ENCODE measurements at places on chromosomes 2 and 18.

DNA sequence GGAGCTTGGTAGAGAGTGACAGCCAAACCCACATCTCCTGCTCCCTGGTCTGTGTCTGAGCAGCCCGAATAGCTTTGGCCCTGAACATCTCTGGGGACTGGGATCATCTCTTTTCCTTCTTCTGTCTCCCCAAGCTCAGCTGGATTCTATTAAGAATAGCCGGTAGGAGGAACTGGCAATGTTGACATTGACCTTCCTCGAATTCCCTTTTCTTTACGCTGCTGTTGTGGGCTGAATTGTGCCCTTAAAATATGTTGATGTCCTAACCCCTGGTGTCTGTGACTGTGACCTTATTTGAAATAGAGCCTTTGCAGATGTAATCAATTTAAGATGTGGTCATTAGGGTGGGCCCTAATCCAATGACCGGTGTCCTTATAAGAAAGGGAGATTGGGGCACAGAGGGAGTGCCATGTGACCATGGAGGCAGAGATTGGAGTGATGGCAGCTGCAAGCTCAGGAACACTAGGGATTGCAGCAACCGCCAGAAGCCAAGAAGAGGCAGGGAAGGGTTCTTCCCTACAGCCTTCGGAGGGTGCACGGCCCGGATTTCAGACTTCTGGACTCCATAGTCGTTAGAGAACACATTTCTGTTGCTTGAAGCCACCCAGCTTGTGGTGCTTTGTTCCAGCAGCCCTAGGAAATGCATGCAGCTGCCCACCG, 5.8 kb upstream of the SFTPB start:
- DNase-seq = no peak

- DNase-seq = no peak
Observed at GRCh38 chr2:60380411-60380810, 173.0 kb downstream of the BCL11A start.

GRCh38 chr2:111116843-111117597, 3.7 kb upstream of the BCL2L11 start:
- DNase-seq = peak; percentile 86

- DNase-seq = peak; percentile 33
Observed at GRCh38 chr2:63051042-63051794, 588 bp downstream of the OTX1 start.

DNA sequence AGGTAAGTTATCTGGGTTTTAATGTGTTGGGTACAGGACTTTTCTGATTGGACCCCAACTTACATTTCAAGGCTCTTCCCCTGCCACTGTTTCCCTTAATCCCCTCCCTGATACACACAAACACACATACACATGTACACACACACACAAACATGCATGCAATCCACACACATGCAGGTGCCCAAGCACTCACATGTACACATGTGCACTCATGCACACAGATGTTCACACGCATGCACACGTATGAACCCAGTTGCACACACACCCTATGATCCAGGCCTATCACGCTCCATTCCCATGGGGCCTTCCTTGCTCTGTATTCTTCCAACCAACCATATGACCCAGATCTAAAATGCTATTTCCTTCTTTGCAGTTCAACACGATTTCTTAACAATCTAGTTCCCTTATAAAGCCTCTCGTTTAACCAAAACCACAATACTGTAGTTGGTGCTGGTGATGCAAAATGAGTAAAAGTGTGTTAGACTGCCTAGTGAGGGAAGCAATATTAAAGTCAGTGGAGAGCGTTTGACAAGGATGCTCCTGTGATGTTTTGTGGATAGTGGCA, 11.1 kb downstream of the SERPINB8 start:
- DNase-seq = peak; percentile 53

GRCh38 chr2:96530474-96531357, 5.8 kb upstream of the ARID5A start:
- DNase-seq = no peak

- peak; percentile 58 for DNase-seq
Observed at GRCh38 chr18:58231930-58232329, 187.9 kb downstream of the NEDD4L start.

GRCh38 chr2:127373362-127374083, 14.3 kb downstream of the MAP3K2 start:
- DNase-seq = no peak

DNA sequence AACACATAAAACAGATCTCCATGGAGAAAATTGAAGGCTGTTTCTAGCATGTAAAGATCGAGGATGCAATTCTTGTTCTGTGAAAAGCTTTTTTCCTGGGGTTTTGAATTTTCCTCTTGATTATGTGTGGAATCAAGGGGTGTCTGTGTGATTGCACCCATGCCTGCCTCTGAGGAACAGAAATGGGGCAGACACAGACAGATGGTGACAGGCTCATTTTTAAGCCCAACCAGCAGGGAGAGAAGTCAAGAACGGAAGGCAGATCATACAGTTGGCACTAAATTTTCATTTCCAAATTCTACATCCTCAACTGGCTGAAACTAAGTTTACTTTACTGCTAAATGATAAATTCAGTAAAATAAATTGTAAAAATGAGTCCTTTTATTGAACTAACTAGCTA, 1037.7 kb upstream of the KLHL29 start:
- DNase-seq = no peak

GRCh38 chr18:62781262-62781661, 65.9 kb downstream of the PHLPP1 start:
- DNase-seq = no peak

- DNase-seq = peak; percentile 31
Observed at GRCh38 chr2:55771612-55772011, 78.0 kb upstream of the PNPT1 start.

- no peak for DNase-seq
Observed at GRCh38 chr18:43590182-43590903, 313.1 kb upstream of the SYT4 start.

DNA sequence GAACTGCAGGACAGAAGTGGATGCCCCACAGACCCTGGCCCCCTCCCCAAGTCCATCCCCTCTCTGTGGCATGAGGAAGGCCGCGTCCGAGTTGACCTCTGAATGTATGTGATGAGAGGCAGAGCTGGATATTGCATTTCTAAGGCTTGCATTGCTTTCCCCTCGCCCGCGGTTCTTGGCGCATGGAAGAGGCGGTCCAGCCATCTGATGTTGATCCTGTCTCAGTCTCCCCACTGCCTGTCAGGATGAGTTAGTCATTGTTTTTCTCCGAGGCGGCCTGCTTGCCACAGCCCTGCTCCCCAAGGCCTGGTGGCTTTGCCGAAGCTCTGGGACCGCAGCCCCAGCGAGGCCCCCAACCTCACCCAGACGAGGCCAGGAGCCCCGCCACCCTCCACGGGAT, 88.6 kb downstream of the SMAD7 start:
- DNase-seq = no peak

GRCh38 chr2:59568461-59568860, 985.0 kb downstream of the BCL11A start:
- DNase-seq = no peak

DNA sequence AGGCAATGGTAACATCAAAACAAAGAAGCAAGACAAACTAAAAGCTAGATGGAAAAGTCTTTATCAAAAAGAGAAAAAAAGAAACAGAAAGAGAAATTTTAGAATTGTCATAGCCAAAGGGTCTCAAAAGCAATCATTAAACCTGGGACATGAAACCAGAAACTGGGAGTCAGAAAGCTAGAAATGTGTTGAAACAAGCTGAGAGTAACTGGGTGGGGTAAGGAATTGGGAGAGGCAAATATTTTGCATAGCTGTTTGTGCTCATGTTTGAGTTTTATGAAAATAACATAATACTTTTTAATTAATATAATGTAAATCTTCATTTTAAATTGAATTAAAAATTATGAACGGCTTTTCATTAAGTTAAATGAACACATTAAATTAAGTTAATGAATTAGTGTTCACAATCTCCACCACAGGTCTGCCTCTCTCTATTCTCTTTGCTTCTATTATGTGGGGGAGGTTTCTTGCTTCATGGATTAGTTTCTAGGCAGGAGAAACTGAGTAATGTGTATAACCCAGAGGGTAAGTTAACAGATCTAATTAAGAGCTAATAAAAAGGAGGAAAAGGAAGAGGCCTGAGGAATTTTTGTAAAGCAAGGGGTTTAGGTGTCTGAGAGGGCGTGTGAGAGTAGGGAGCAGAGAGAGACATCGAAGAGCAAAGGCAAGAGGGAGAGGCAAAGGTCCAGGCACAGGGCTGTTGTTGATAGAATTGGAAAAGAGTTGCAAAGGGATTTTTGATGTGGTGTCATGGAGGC, 20.0 kb upstream of the SERPINB2 start:
- DNase-seq = no peak

DNA sequence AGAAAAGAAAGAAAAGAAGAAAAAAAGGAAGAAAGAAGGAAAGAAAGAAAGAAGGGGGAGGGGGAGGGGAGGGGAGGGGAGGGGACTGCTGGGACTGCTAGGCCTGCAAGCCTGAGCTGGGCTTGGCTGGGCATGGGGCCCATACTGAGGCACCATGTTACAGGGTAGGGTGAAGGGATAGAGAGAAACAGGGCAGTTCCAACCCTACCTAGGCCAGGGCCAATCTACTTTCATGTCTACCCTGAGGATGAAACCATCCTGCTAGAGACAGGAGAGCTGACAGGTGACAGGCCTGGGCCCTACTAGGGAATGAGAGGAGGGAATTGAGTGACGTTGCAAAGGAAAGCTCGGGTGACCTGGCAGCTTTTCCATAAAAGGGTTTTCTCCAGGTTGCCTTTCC, 41.7 kb downstream of the TEX44 start:
- no peak for DNase-seq

DNA sequence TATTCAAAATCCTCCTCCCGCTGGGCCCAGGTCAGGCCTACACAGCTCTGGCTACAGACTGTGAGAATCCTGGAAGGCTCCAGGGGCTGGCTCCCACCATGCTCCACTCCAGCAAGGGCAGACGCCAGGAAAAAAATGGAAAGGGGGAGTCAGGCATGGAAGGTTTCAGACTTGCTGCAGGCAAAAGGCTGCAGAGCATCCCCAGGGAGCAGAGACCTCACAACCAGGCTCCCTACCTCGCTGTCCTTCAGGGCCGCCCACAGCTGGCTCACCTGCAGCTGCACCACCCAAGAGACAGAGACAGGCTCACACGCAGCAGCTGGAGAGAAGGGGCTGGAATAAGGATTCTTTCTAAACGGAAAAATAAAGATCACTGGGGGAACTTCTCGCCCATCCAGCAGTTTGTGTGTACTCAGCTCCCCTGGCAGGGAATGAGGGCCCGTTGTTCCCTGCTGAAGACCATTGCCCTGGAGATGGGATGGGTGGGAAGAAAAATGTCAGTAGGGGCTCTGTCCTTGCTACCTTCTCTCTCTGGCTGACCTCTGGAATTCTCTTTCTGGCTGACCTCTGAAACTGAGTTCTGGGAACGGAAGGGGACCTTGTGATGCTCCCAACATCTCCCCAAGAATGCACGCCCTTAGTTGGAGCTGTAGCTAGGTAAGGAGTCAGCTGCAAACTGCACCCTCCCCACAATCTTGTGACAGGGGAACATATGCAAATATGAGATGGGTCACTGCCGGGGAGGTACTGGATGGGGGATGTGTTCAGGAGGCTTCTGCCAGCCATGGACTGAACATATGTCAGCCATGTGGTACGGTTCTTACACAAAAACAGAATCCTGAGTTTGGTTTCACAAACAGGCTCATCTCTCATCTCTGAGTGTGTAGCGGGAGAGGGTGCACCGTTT, 34.5 kb downstream of the BCL2 start:
- DNase-seq = no peak

DNA sequence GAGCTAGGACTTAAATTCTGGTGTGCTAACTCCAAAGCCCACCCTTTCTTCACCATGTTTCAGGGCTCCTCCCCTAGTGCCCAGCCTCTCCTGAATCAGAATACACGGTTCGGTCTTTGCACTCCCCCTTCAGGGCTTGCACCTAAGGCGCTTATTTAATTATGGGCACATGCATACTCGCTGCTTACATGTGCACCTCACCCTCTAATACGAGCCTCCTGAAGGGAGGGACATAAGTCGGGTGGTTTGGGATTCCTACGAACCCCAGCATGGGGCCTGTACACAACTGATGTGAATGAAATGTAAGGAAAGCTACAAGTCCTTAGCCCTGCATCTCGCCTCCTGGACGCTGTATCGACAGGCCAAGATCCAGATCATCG, 435 bp downstream of the IFT172 start:
- peak; percentile 63 for DNase-seq

DNA sequence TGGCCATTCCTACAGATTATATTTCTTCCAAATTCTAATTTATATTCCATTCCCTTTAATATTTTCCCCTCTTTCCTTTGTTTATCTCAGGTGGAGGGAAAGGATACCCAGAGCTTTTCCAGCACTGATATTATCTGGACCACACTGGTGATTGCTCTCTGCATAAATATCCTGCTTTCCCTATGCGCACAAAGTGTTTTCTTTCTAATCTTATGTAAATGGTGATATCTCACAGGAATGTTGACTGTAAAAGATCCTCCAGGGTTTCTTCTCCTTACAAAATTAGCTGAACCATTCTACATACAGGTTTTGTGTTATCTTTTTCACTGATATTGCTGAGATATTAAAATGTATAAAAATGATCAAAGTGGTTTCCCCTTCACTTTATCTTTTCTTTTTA, 59.1 kb upstream of the GALNT13 start:
- DNase-seq = no peak

DNA sequence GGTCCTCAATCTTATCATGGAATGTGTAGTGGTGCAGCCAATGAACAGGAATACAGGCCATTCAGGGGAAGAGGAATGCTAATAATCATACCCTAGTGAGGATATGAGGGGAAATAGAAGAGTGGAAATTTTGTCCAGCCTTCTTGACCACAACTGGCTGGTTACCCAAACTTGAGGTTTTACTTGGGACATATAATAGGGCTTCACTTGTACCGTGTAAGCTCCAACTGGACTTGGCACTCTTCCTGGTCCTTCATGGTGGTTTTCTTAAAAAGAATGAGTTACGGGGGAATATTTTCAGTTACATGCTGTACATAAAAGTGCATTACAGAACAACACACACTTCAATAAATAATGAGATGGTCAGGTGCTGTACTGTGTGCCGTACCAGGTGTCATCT, 234.9 kb upstream of the RASGRP3 start:
- DNase-seq = no peak

- no peak for DNase-seq
Observed at GRCh38 chr18:44514106-44514505, 166.6 kb upstream of the SETBP1 start.
